ENCODE measurements at places on chromosomes 7 and 10.

GRCh38 chr10:112775892-112776674 is 174.0 kb upstream of the TCF7L2 start:
- DNase-seq, result no peak

DNA sequence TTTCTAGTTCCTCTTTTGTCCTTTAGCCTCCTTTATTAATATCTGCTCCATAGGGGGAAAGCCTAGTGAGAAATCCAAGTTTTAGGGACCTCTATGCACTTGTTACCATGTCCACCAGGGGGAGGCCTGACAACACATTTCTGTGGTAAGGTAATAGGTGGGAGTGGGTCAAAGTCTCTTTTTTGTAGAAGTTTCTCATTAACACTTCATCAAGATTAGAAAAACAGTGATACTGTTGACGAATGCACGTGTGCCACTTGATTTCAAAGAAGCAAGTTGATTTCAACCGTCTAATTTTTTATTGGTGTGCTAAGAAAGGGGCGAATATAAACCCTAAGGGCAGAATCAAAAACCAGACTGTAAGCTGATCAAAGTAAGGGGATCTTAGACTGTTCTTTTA is 30.6 kb downstream of the CISD1 start:
- DNase-seq, result no peak

DNA sequence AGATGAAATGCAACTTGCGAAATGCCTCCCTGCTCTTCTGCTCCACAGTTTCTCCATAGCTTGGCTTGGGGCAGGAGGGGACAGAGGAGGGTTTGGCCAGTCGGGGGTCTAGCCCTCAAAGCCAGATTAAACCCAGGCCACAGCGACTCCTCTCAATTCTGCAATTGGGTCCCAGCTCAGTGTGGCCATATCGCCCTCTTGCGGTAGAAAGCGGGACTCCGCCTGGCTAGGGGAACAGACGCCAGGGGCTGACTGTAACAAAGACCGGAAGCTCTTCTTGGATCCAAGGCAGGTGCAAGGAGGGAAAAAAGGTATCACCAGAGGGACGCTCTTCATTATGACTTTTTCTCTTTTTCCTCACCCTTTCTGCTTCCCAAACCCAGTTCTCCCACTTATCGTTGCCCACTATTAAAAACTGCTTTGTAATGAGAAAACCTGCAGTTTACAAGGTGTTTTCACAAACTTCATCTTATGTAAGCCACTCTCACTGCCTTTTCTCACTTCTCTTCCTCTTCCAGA is 36.6 kb upstream of the TNPO3 start:
- peak; percentile 97 for DNase-seq

DNA sequence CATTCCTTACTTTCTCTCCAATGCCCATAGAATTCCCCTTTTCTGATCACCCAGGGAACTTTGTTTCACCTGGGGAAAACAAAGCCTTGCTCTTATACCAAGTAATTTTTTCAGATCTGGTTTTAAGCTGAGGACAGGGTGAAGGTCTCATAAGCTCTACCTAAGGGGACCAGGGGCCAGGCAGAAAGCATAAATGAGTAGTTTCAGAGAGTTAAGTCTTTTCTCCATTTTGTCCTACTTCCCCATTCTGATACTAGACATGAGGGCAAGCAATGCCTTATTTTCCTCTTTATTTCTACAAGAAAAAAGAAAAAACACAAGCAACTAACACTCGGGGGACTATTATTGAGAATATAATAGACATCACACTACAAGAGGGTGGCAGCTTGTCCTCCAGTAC is 2.9 kb downstream of the AKR1D1 start:
- no peak for DNase-seq

GRCh38 chr10:73161662-73162061 is 6.1 kb downstream of the ECD start:
- no peak for DNase-seq

DNA sequence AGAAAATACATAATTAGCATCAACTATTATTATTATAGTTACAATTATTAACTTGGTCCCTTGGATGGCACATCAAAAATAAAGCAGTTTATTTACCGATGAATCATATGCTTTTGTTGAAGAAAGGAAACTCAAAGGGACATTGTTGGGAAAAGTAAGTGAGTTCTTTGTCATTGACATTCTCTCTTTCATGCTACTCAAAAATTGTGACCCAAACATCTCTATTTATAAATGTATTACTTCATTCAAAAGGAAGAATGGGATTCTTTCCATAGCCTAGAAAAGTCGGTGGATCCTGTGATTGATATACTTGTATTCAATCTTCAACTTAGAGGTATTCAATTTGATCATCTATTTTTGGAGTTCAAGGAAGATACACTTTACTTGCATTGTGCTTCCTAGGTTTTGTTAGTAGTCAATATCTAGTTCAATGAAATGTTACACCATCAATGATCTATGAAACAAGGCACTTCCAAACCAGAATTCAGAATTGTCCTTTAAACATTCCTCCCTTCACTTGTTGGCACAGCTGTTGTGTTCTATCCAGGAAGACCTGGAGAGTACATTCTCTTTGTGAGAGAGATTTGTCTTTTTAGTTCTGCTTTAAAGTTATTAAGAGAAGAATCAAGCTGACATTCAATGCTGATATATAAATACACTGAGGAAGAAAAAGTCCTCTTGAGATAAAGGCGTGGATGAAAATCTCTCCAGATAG is 235.2 kb downstream of the TMEM26 start:
- DNase-seq, result no peak

DNA sequence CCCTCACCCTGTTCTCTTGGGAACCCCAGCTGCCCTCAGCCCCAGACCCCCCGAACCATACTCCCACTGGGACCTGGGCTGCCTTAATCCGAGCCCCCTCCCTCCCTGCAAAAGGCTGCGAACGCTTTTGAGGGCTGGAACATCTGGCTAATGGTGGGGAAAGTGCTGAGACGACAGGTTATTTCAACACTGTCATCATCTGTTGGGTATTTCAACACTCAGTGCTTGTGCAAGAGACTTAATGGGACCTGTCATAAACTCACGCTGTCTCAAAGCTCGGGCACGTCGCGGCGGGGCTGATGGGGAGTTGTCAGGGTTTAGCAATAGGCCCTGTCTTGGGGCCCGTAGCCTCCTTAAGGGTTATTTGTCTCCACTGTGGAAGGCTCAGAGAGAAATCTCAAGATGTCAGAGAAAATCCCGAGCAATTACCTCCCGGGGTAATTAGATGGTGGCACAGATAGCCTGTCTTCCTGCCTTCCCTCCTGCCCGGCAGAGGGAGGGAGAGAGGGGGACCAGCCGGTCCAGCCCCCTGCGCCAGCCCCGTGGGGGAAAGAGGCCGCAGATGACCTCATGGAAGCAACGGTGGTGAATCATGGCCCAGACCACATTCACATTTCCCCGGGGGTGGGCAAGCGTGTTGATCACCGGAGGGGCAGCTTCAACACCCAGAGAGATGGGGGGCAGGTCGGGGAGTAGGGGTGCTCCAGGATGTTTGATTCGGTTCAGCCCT is 88.7 kb upstream of the MYL10 start:
- DNase-seq, result no peak

DNA sequence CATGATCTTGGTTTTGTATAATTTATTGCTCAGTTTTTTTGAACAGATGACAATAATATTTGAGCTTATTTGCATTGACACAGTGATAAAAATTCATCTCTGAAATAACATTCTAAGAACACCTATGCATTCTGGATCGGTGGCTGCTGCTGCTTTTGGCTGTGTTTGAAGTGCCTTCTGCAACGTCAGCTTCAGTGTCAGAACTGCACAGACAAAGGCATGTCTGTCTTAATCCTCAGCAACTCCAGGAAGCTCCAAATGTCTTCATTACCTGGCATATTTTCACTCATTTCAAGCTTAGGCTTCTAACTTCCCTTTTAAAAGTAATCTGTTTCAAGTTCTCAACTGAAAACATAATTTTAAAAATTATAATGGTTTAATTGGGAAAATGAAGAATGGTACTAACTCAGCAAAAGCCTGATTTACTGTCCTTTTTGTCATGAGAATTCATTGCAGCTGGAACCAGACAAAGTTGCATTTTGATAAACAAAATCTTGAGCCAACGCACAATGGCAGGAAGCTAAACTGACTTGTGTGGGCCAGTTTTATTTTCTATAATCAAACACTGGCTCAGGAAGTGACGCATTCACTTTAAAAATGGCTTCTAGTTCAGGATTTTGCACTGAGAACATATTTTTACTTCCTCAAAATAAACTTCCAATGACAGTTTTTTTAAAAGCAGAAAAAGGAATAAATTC is 38.7 kb downstream of the NPS start:
- no peak for DNase-seq

GRCh38 chr10:47257396-47258120 is 42.4 kb upstream of the GDF10 start:
- DNase-seq, result no peak

DNA sequence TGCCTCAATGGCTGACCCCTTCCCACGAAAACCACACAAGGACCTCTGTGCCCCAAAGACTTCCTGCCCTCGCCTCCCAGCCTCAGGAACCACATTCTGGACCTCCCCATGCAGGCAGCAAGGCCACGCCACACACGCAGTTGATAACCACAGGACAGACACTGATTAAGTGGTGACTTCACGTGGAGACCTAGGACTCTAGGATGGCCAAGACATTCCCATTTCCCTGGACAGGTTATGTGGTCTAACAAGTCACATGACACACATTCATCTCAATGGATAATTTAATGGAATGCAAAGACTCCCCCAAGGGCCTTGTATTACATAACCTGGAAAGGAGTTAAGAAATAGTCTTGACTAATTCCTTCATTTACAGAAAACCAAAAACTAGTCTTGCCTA is 110.2 kb downstream of the LARP4B start:
- DNase-seq, result no peak

GRCh38 chr7:117669818-117670217 is 190.0 kb downstream of the CFTR start:
- no peak for DNase-seq

DNA sequence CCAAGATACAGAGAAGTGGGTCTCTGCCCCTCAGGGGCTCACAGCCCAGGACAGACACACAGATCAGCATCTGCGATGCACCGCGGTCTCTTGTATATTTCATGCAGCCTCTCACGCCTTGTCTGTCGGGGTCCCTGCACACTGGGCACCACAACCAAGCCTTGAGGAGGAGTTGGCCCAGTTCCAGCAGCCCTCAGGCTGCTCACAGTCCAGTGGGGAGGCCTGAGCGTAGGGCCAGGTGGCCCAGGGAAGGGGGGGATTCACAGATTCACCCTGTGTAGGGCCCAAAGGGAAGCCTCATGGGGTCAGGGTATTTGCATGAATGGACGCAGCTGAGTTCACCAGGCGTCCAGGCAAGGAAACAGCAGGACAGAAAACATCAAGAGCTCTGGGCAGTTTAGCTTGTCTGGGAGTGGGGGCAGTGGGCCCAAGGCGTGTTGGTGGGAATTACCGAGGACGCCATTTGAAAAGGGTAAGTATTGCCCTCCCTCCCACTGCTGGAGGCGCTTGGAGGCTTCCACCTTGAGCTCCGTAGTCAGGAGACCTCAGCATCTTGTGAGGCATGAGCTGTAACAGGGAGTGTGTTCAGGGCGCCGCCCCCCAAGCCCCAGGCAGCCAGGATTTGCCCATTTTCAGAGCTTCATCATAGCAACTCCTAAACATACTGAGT is 129.1 kb upstream of the CHST15 start:
- no peak for DNase-seq

DNA sequence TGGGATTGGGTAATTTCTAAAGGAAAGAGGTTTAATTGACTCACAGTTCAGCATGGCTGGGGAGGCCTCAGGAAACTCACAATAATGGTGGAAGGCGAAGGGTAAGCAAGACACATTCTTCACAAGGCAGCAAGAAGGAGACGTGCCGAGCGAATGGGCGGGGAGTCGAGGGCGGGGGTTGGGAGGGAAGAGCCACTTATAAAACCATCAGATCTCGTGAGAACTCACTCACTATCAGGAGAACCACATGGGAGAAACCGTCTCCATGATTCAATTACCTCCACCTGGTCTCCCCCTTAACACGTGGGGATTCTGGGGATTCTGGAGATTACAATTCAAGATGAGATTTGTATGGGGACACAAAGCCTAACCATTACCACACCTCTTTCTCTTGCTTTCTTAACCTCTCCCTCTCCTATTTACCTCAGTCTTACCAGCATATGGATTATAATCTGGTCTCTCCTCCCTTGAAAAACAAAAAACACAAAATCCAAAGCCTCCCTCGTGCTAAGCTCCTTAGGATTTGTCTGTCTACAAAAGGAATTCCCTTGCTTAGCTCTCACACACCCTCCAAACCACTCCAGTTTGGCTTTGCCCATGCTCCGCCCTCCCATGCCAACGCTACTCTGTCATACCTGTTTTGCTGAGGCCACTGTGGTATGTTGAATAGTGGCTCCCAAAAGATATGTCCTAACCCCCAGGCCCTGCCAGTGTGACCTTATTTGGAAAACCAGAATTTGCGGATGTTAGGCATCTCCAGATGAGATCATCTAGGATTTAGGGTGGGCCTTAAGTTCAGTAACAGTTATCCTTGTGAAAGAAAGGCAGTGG is 19.6 kb upstream of the EFCAB10 start:
- DNase-seq, result no peak

GRCh38 chr10:113565364-113565763 is 12.5 kb downstream of the HABP2 start:
- no peak for DNase-seq

DNA sequence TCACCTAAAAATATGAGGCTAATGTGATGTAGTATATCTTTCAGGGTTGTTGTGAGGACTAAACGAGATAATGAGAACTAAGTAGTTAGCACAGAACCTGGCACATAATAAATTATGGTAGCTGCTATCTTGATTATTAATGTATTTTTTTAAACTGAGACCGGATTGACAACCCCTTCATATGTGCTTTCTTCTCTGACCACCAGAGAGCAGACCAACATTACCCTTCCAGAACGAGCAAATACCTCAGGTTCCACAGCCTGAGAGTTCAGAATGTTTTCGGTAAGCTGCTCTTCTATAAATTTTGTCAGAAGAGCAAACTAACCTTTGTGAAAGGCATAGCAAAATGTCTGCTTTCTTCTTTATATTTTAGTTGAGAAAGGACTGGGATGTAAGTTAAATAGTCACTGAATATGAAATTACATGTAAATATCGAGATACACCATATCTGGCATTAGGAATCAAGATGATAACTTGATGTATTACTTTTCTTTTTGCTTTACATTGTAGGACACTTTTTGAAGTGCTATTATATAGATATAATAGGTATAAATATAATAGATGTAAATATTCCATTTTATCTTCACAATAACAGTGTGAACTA is 13.6 kb upstream of the BPGM start:
- DNase-seq, result no peak
